Posterior vena cava (tissue), 2 donors: ENCODE measurements at places on chromosomes 13 and 19. TPM values are rescaled to one million over a fixed set of nuclear protein-coding genes. Genes with fewer than 3 reads are reported as not detected.

Gene RFPL4A
- total RNA-seq: not detected

Gene PNMA8B
- total RNA-seq: 1.8 TPM

Gene SYCN
- total RNA-seq: not detected

Gene LRG1
- 1.4 TPM for total RNA-seq

Gene PEAK3
- 0.90 TPM for total RNA-seq
